ENCODE measurements at places on chromosomes 16 and 17.

DNA sequence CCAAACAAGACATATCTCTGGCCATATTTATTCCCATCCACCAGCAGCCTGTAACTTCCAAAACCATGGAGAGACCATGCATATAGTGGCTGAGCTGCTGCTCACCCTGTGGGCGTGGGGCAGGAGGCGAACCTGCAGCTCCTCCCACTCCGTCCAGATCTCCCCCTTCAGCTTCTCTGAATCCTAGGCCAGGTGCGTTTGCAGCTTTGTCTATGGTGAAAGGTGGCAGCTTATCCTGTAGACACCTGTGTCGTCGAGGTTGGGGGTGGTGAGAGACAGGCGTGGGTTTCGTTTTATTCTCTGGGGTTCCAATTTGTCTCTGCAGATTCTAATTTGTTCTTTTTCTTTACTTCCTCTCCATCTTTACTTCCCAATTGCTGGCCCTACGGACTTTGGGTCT is 9.7 kb upstream of the ANKS4B start:
- no peaks in the 10 kb centered on the region for H3K4me1 ChIP-seq
- H3K4me3 ChIP-seq, result no peak overlapping the region
- DNase-seq, result no peak
- no peaks in the 10 kb centered on the region for H3K36me3 ChIP-seq
- no peak overlapping the region for H3K27ac ChIP-seq
- H3K27me3 ChIP-seq, result peaks cover 18% of the 10 kb centered on the region

DNA sequence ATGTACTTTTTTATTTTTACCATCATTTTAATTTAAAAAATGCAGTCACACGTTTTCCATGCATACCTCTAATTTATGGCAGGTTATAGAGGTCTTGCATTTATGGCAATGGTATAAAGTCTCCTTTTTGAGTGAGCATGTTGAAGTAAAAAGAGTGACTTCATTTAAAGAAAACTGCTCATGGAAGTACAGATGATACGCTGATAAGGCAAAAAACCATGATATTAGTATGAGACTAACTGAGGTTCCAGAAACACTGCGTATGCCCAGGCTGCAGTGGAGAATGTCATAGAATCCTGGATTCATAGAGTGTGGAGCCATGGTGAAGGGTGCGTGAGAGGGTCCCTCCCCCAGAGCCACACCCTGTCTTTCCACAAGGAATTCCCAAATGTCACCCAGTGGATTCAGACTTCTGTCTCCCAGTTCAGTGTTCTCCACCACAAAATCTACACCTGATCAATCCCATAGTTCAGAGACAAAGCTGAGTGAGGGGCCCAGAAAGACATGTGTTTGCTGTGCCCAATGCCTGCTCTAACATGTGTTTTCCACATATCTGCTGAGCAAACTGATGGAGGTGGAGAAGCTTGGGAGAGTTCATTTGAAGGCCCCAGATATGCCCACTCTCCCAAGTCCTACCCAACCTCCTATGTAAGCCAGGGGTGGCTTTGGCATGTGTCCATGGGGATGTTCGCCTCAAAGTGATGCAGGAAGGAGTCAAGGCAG is 69.4 kb downstream of the SLC6A2 start:
- DNase-seq, result no peak
- no peaks in the 10 kb centered on the region for H3K4me1 ChIP-seq
- H3K27me3 ChIP-seq, result no peaks in the 10 kb centered on the region
- no peak overlapping the region for H3K4me3 ChIP-seq
- H3K36me3 ChIP-seq, result no peaks in the 10 kb centered on the region
- no peak overlapping the region for H3K27ac ChIP-seq

DNA sequence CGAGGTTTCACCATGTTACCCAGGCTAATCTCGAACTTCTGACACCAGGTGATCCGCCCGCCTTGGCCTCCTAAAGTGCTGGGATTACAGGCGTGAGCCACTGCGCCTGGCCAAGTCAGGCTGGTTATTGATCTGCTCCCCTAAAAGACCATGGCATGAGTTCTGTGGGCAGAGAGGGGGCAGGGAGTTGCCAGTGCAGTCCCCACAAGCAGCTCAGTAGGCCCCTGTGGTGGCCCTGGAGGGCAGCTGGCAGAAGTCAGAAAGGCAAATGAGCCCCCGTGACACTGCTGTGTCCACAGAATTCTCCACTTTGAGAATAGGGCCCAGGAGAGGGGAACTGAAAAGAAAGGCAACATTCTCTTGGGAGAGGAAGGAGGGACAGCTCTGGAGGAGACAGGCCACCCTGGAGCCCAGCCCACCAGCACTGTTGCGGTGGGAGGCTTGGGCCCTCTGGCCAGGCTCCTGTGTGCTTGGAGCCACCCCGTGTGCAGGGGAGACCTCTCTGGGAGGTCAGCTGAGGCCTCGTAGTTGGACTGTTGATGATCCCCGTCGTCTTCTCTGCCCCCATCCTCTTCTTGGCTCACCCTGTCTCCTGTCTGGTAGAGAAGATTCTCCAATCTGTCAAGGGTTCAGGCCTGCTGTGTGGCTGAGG is 2.1 kb upstream of the AMDHD2 start:
- no peak overlapping the region for H3K4me3 ChIP-seq
- peaks cover 67% of the 10 kb centered on the region for H3K4me1 ChIP-seq
- peaks cover 8% of the 10 kb centered on the region for H3K36me3 ChIP-seq
- H3K27ac ChIP-seq, result peak overlapping the region; percentile 51
- H3K27me3 ChIP-seq, result no peaks in the 10 kb centered on the region

GRCh38 chr16:17414916-17415315 is 55.8 kb downstream of the XYLT1 start:
- no peak overlapping the region for H3K4me3 ChIP-seq
- no peak overlapping the region for H3K27ac ChIP-seq
- no peak for DNase-seq
- no peaks in the 10 kb centered on the region for H3K36me3 ChIP-seq

DNA sequence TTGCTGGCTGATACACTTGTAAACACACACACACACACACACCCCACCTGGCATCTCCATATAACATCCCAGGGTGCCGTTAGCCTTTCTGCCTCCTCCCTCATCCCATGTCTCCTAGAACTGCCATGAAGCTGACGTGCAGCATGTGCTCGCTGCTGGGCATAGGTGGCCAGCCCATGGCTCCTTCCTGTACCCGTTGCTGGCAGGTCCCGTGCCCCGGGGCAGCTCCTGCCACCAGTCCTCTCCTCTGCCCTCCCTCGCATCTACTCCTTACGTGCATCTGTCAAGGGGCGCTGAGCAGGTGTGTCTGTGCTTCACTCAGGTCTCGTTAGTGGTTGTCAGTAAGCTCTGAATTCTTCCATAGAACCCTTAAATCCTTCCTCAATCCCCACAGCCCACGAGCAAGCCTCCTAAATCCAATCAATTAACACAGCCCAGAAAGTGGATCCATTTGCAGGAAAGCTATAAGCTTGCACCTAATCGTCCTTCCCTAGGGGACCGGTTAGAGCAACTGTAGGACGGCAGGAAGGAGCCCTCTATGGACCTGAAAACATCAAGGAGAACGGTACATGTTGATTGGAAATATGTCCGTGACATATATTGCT is 218.1 kb upstream of the FOXF1 start:
- no peaks in the 10 kb centered on the region for H3K4me1 ChIP-seq
- no peak overlapping the region for H3K27ac ChIP-seq

- no peak for DNase-seq
- no peak overlapping the region for H3K27ac ChIP-seq
- H3K4me3 ChIP-seq, result no peak overlapping the region
- H3K36me3 ChIP-seq, result no peaks in the 10 kb centered on the region
- H3K27me3 ChIP-seq, result no peaks in the 10 kb centered on the region
Measured at GRCh38 chr16:3115561-3115960, 3.2 kb downstream of the ZNF205 start.

DNA sequence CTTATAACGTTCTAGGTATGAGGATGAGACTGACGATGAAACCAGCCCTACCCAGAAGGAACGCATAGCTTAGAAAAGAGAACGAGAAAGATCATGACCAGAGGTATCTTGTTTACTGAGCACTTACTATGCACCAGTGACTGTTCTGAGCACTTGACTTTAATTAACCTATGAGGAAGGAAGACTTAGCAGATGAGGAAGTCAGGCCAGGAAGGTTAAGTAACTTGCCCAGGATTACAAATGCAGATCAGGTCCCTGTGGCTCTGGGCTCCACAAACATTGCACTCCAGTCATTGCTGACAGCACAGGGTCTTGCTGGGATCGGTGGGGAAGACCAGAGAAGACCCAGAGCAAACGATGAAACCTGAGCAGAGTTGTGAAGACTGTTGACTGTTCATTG is 7.1 kb downstream of the KRT13 start:
- H3K36me3 ChIP-seq, result no peaks in the 10 kb centered on the region
- H3K4me1 ChIP-seq, result peaks cover 3% of the 10 kb centered on the region
- DNase-seq, result peak; percentile 23
- no peak overlapping the region for H3K4me3 ChIP-seq
- H3K27ac ChIP-seq, result no peak overlapping the region
- H3K27me3 ChIP-seq, result no peaks in the 10 kb centered on the region

DNA sequence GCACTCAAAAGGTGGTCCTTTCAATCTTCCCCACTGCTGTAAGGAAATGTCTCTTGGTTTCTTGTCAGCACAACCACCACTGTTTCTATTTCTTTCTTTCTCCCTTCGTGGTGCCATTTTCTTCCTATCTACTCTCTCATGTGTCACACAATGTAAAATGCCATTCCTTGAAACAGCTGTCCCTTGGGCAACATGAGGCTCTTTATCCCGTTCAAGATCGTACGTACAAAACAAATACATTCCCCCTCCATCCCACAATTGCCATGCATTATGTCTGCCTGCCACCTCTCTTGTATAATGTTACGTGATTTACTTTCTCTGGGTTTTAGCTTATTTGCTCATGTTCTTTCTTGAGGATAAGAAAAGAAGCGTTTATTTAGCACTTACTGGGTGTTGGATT is 410.6 kb downstream of the HS3ST4 start:
- no peaks in the 10 kb centered on the region for H3K36me3 ChIP-seq
- no peaks in the 10 kb centered on the region for H3K27me3 ChIP-seq
- no peak overlapping the region for H3K4me3 ChIP-seq
- no peaks in the 10 kb centered on the region for H3K4me1 ChIP-seq

- DNase-seq, result no peak
- no peaks in the 10 kb centered on the region for H3K27me3 ChIP-seq
- peaks cover 9% of the 10 kb centered on the region for H3K36me3 ChIP-seq
- H3K27ac ChIP-seq, result no peak overlapping the region
- H3K4me1 ChIP-seq, result peaks cover 56% of the 10 kb centered on the region
- H3K4me3 ChIP-seq, result peak overlapping the region; percentile 78
Measured at GRCh38 chr17:79795795-79796443, 958 bp downstream of the CBX8 start.

DNA sequence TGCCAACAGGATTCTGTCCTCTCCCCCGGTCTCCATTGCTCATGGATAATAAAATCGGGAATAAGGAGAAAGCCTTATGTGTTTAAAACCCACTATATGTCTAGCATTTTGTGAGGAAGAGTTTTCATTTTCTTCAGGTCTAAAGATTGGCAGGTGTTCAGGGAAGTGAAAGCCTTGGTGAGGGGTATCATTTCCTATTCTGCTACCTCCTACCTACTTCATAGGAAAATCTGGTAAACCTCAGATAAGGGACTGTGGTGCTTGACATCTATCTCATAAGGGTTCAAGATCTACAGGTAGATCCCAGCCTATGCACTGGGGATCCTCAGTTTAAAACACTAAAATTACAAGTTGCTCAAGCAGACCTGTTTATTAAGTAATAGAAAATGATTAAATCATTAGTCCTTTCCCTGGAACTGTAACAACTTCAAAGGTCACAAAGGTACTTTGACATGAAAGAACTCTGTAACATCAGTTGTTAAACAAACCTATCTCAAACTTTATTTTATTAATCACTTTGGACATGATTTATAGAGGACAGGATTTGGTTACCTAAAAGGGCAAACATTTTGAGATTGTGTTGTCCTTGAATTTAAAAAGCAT is 6.5 kb downstream of the MOSMO start:
- DNase-seq, result no peak
- H3K27ac ChIP-seq, result no peak overlapping the region
- H3K4me1 ChIP-seq, result no peaks in the 10 kb centered on the region
- H3K4me3 ChIP-seq, result no peak overlapping the region
- no peaks in the 10 kb centered on the region for H3K27me3 ChIP-seq

GRCh38 chr17:59874376-59874775 is 18.4 kb downstream of the TUBD1 start:
- H3K27me3 ChIP-seq, result no peaks in the 10 kb centered on the region
- H3K36me3 ChIP-seq, result peaks cover 16% of the 10 kb centered on the region
- no peak overlapping the region for H3K4me3 ChIP-seq
- DNase-seq, result no peak
- H3K4me1 ChIP-seq, result no peaks in the 10 kb centered on the region

- H3K27ac ChIP-seq, result no peak overlapping the region
- H3K4me3 ChIP-seq, result no peak overlapping the region
- H3K36me3 ChIP-seq, result peaks cover 20% of the 10 kb centered on the region
- no peaks in the 10 kb centered on the region for H3K27me3 ChIP-seq
Measured at GRCh38 chr16:50209546-50210265, 56.6 kb downstream of the TENT4B start.

DNA sequence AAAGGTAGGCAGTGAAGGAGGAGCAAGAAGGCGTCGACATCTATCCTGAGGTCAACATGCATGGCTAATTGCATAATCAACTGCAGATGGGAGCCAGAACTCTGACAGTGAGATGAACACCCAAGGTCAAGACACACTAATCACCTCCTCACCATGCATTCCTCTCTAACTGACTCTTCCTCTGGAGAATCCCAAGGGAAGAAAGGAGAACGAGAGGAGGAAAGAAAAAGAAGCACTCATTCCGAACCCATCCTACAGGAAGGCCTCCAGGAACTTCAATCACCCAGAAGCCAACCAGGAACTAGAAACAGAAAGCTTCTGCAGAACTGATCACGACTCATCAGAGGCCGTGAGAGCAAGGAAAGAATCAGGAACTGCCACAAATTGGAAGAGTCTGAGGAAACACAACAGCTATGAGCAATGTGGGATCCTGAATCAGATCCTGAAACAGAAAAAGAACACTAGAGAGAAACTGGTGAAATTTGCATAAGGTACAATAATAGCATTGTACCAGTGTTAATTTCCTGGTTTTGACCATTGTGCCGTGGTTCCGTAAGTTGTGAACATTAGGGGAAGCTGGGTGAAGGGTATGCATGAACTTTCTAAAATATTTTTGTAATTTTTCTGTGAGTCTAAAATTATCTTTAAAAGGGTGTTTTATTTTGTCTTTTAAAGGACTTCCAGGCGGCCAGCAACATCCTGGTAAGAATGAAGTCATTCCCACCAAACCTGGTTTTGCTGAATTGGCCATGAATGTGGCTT is 10.0 kb upstream of the BEAN1 start:
- no peaks in the 10 kb centered on the region for H3K36me3 ChIP-seq
- no peak overlapping the region for H3K4me3 ChIP-seq
- no peaks in the 10 kb centered on the region for H3K4me1 ChIP-seq
- no peak overlapping the region for H3K27ac ChIP-seq
- no peak for DNase-seq
